ENCODE measurements at places on chromosomes 1 and 21. TPM values are rescaled to one million over a fixed set of nuclear protein-coding genes. Genes with fewer than 3 reads are reported as not detected.

The MAEL gene
- not detected for total RNA-seq

DNA sequence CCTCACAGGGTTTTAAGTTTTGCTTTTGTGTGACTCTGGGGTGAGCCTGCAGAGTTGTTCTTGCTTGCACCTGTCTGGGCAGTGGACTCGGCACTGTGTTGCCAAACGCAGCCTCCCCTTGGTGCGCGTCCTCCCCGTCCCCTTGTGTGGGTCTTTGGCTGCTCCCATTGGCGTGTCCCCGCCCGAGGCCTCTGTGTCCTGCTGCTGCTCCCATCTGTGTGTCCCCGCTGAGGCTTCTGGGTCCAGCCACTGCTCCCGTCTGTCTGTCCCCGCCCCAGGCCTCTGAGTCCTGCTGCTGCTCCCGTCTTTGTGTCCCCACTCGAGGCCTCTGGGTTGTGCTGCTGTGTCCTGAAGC lies 62.8 kb downstream of the PCNT start:
- peaks cover 18% of the 10 kb centered on the region for H3K36me3 ChIP-seq
- no peak overlapping the region for H3K4me3 ChIP-seq
- no peak overlapping the region for H3K27ac ChIP-seq
- H3K27me3 ChIP-seq, result no peaks in the 10 kb centered on the region

The FCAMR gene
- not detected for total RNA-seq

The OR2T34 gene
- not detected for total RNA-seq

- H3K27me3 ChIP-seq, result peaks cover 12% of the 10 kb centered on the region
- no peaks in the 10 kb centered on the region for H3K36me3 ChIP-seq
- no peak overlapping the region for H3K4me3 ChIP-seq
- no peak overlapping the region for H3K27ac ChIP-seq
Observed at GRCh38 chr1:161439280-161440232, 65.7 kb upstream of the FCGR2A start.

- no peaks in the 10 kb centered on the region for H3K27me3 ChIP-seq
- no peak overlapping the region for H3K27ac ChIP-seq
- H3K4me3 ChIP-seq, result no peak overlapping the region
- no peaks in the 10 kb centered on the region for H3K4me1 ChIP-seq
- DNase-seq, result no peak
Observed at GRCh38 chr1:31259746-31260145, 20.1 kb upstream of the NKAIN1 start.

DNA sequence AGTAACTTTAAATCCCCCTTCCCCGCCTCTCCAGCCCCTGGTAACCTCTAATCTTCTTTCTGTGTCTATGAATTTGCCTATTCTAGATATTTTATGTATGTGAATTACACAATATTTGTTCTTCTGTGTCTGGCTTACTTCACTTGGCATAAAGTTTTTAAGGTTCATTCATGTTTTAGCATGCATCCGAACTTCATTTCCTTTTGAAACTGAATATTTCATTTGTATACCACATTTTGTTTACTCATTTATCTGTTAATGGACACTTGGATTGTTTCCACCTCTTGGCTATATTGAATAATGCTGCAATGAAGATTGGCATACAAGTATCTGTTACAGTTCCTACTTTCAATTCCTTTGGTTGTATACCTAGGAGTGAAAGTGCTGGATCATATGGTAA lies 205.3 kb downstream of the TM2D1 start:
- H3K36me3 ChIP-seq, result no peaks in the 10 kb centered on the region
- H3K4me3 ChIP-seq, result no peak overlapping the region
- DNase-seq, result no peak

- no peaks in the 10 kb centered on the region for H3K27me3 ChIP-seq
- DNase-seq, result no peak
- no peak overlapping the region for H3K27ac ChIP-seq
- H3K4me1 ChIP-seq, result no peaks in the 10 kb centered on the region
- no peaks in the 10 kb centered on the region for H3K36me3 ChIP-seq
- no peak overlapping the region for H3K4me3 ChIP-seq
Observed at GRCh38 chr1:218322762-218323161, 22.4 kb upstream of the TGFB2 start.

GRCh38 chr1:81409262-81409661 lies 391.5 kb upstream of the ADGRL2 start:
- DNase-seq, result no peak
- H3K4me1 ChIP-seq, result no peaks in the 10 kb centered on the region
- no peaks in the 10 kb centered on the region for H3K36me3 ChIP-seq
- H3K27me3 ChIP-seq, result no peaks in the 10 kb centered on the region
- no peak overlapping the region for H3K4me3 ChIP-seq

DNA sequence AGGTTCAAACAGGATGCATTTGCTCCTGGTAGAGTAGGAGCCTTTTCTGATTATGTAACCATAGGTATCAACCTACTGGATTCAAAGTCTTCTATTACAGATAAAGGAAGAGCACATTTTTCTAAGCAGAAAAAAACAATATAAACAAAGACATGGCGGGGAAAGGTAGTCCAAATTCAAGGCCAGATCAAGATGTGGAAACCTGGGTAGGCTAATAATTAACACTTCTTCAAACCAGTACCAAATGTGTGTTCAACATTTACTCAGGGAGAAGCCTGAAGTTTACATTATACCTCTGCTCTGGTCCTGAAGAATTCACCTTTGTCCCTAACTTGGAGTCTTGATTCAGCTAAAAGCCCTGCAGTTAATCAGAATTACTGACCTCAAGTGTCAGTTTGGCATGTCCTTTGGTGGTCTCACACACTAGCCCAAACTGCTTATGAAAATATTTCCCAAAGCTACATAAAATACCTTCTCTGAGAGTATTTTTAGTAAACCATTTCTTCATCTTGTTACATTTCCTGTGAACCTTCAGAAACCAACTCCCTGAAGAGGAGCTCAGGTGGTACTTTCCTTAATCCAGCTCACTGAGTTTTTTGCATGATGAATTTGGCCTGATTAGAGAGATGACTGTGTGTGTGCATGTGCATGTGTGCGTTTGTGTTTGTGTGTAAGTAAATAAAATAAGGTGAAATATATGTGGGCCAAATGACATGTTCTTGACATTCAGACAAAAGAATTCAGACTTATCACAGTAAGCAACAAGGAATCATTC lies 70.2 kb downstream of the TOR3A start:
- no peaks in the 10 kb centered on the region for H3K36me3 ChIP-seq
- no peak for DNase-seq
- H3K27me3 ChIP-seq, result no peaks in the 10 kb centered on the region
- H3K27ac ChIP-seq, result no peak overlapping the region
- no peak overlapping the region for H3K4me3 ChIP-seq

The C1orf210 gene
- total RNA-seq, result not detected

GRCh38 chr1:117034791-117035290 lies 25.3 kb upstream of the TTF2 start:
- H3K4me1 ChIP-seq, result no peaks in the 10 kb centered on the region
- H3K36me3 ChIP-seq, result no peaks in the 10 kb centered on the region
- no peak overlapping the region for H3K27ac ChIP-seq
- no peaks in the 10 kb centered on the region for H3K27me3 ChIP-seq
- no peak for DNase-seq

The AQP10 gene
- not detected for total RNA-seq

- no peak for DNase-seq
- no peaks in the 10 kb centered on the region for H3K4me1 ChIP-seq
- no peaks in the 10 kb centered on the region for H3K36me3 ChIP-seq
- H3K27me3 ChIP-seq, result no peaks in the 10 kb centered on the region
Observed at GRCh38 chr1:78743626-78744025, 94.0 kb downstream of the IFI44 start.

DNA sequence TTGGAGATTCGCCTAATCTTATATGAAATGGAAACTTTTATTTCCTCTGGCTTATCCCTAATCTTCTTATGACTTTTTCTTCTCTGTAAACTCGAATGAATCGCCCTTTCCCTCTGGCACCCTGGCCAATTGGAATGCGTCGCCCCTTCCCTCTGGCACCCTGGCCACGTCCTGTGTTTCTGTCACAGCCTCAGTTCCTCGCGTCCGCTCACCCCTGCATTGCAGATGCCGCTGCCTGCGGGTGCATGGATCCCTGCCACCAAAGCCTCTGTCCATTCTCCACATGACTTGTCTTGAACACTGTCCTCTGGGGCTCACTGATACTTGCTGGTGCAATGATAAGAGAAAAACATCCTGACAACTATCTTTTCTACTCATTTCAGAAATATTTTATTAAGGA lies 104.6 kb downstream of the ADARB1 start:
- DNase-seq, result no peak
- no peak overlapping the region for H3K4me3 ChIP-seq
- H3K27ac ChIP-seq, result no peak overlapping the region
- peaks cover 12% of the 10 kb centered on the region for H3K36me3 ChIP-seq

DNA sequence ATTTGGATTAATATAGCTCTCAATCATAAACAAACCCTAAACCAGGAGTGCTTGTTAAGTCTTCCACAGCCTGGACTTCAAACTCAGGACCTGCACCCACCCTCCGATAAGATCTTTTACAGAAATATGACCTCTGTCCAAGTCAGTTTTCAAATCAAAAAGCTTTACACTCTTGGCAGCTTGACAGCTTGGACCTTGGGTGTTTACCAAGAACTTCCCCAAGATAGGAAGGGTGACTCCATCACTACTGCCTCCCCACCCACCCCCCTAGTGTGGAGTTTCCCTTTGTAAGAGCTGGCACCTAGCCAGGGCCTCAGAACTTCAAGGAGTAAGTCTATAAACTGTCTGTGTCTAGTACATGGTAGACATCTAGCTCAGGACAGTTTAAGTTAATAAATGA lies 9.6 kb downstream of the BCAR3 start:
- no peak for DNase-seq
- H3K27ac ChIP-seq, result no peak overlapping the region
- H3K36me3 ChIP-seq, result no peaks in the 10 kb centered on the region
- H3K4me1 ChIP-seq, result no peaks in the 10 kb centered on the region

- no peaks in the 10 kb centered on the region for H3K36me3 ChIP-seq
- H3K27ac ChIP-seq, result no peak overlapping the region
- DNase-seq, result no peak
- H3K4me3 ChIP-seq, result no peak overlapping the region
- no peaks in the 10 kb centered on the region for H3K4me1 ChIP-seq
Observed at GRCh38 chr1:90308421-90308820, 313.5 kb downstream of the ZNF326 start.

GRCh38 chr1:119838236-119838635 lies 27.0 kb upstream of the REG4 start:
- DNase-seq, result no peak
- H3K4me1 ChIP-seq, result no peaks in the 10 kb centered on the region
- H3K27me3 ChIP-seq, result no peaks in the 10 kb centered on the region
- no peaks in the 10 kb centered on the region for H3K36me3 ChIP-seq
- no peak overlapping the region for H3K27ac ChIP-seq

GRCh38 chr1:65741993-65742392 lies 50.7 kb upstream of the PDE4B start:
- no peaks in the 10 kb centered on the region for H3K36me3 ChIP-seq
- H3K4me3 ChIP-seq, result no peak overlapping the region
- no peaks in the 10 kb centered on the region for H3K4me1 ChIP-seq
- H3K27me3 ChIP-seq, result no peaks in the 10 kb centered on the region

DNA sequence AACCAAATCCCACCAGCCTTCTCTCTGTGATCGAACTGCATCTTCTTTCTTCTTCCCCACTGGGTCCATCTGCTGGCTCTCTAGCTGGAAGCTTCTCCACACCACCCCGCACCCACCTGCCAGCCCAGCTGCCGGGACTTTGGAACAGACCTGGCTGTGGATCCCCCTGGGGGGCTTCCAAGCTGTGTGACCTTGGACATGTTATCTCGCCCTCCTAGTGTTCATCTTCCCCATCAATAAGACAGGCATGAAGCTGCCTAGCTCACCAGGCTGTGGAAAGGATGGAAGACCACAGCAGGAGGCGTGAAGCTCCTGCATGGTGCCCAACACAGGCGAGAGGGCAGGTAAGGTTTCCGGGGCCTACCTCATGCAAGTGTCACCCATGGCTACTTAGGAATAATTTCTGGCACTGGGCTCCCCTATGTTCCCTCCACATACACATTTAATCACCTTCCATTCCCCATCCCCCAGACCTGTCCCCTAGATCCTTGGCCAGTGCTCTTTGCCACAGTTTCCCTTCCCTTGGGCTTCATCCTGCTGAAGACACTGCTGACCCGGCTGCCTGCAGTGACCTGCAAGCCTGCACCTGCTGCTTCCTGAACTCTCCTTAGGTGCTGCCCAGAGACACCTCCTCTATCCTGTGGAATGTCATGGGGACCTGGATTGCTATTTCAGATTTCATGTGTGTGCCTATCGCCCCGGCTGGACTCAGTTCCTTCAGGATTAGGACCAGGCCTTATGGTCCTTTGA lies 13.2 kb upstream of the C2CD2 start:
- H3K36me3 ChIP-seq, result no peaks in the 10 kb centered on the region
- H3K27me3 ChIP-seq, result peaks cover 5% of the 10 kb centered on the region
- no peak for DNase-seq
- no peak overlapping the region for H3K4me3 ChIP-seq
- no peak overlapping the region for H3K27ac ChIP-seq

- no peaks in the 10 kb centered on the region for H3K4me1 ChIP-seq
- no peaks in the 10 kb centered on the region for H3K27me3 ChIP-seq
- no peaks in the 10 kb centered on the region for H3K36me3 ChIP-seq
- no peak overlapping the region for H3K4me3 ChIP-seq
- H3K27ac ChIP-seq, result no peak overlapping the region
Observed at GRCh38 chr1:35111106-35111505, 31.9 kb downstream of the ZMYM1 start.

The EDARADD gene
- total RNA-seq, result 24.6 TPM

GRCh38 chr1:215529111-215529510 lies 38.0 kb upstream of the KCTD3 start:
- no peaks in the 10 kb centered on the region for H3K4me1 ChIP-seq
- H3K27me3 ChIP-seq, result no peaks in the 10 kb centered on the region
- no peak for DNase-seq
- H3K36me3 ChIP-seq, result no peaks in the 10 kb centered on the region
